ENCODE measurements at places on chromosomes 3 and 15.
A peak's percentile ranks its signal among the peaks of the same experiment; 100 is the strongest.

DNA sequence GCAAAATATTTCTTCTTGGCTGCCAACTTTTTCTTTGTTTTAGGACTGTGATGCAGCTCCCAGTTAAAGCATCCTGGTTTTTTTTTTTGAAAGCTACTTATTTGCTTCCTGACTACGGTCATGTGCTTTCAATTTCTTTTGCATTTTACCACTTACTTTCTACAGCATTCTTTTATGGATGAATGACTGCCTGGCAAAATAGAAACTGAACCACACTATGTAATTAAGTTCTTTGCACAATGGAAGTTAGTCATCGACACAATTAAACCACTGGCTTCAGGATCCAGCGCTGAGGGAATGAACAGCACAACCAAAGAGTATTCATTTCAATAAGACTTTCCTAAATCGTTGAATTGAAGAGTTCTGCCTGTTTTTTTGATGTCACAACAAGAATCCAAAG lies 82.2 kb upstream of the EPHA3 start:
- no peak for DNase-seq

GRCh38 chr3:88307666-88308065 lies 157.9 kb downstream of the C3orf38 start:
- no peak for DNase-seq

GRCh38 chr15:63553388-63553791 lies 43.8 kb upstream of the FBXL22 start:
- peak; percentile 77 for DNase-seq

DNA sequence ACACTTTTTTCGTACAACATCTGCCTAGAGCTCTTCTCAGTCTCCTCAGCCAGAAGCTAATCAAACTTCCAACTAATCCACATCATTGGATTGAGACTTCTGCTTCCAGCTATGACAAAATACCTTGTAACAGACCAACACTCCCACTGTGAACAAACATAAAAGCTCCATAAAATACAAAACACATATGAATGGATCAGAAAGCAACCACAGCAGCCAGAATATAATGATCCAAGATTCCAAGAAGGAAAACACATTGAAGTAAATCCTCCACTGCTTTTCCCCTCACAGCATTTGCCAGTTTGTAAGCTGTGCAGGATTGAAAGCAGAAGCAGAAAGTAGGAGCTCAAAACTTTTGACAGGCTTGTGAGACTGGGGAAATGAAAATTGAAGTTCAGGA lies 863.2 kb downstream of the TUSC7 start:
- DNase-seq, result no peak

DNA sequence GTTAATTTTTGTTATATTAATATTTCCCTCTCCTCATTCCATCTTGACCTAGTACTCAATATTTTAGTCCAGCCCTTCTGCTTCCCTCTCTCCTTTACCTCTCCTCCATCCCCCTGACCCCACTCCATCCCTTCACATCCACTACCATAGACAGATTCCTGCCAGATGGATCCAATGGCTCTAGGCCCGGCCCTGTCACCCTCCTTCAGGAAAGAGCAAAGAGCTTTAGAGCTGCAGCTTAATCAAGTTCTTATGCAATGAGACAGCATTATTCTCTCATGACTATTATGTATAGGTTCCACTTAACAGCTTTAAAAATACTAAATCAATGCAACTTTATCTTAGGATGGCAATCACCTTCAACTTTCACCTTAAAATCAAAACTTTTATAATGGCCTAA lies 200.7 kb upstream of the TTC14 start:
- DNase-seq, result no peak

GRCh38 chr3:130601442-130601971 lies 84.5 kb downstream of the COL6A6 start:
- DNase-seq, result no peak

GRCh38 chr3:10983219-10983916 lies 9.2 kb upstream of the SLC6A1 start:
- DNase-seq, result no peak

GRCh38 chr3:186128158-186128557 lies 19.3 kb upstream of the ETV5 start:
- no peak for DNase-seq

- no peak for DNase-seq
Observed at GRCh38 chr3:183464480-183464879, 36.1 kb upstream of the MCF2L2 start.

DNA sequence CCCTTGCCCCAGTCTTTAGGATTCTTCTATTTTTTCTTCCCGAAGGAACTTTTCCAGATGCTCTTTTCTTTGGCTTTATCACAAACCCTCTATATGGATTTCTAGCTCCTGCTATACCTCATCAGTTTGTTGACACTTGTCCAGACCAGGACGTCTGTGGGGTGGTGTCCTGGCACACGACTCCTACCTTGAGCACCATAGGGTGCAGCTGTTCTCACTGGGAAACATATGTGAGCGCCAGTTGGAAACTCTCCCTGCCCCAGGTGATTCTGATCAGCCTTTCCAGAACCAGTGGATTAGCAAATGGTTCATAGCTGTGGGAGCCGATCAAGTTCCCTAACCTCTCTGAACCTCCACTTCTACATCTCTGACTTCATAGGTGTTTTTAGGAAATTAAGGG lies 40.6 kb upstream of the USP3 start:
- no peak for DNase-seq

DNA sequence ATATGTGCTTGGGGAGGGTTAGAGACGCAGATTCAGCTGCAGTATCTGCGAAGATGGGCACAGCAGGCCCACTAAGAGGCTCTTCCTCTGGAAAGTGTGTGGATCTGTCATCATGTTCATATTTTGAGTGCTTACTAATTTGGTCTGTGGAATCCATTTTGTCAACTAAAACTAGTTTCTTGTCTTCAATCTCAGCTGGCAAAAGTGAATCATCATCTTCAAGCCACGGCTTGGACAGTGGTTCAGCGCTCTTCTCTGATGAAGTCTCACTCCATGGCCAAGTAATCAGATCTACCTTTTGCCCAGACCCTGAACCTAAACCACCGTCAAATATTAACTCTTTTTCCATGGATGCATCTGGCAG lies 76.2 kb downstream of the IMPG2 start:
- no peak for DNase-seq

DNA sequence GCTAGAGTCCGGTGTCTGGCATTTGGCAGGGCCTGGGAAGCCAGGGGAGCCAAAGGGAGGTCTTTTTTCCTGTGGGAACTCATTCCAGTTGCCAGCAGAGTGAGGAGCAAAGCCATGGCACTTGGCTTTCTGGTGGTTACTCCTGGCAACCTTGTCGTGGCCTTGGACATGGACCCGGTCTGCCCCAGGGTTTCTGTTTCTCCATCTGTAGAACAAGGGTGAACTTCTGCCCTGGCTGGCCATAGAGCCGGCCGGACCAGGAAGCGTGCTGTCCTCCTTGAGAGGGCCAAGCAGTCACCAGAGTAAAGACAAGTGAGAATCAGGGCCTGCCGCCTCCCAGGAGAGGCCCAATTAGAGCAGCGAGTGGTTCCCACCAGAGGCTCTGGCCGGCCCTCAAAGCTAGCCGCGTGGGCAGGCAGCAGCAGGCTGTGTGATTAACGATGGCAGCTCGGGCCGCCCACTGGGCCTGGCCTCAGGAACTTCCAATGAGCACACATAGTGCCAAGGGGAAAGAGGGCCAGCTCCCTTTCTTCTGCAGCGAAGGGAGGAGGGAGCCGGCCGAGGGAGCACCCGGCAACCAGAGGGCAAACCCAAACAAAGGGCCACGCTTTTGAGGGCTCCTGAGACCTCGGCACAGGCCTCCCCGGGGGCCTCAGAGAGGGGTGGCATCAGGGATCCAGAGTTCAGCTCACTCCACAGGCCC lies 29.1 kb upstream of the ELP6 start:
- DNase-seq, result no peak

- DNase-seq, result no peak
Observed at GRCh38 chr15:42080186-42080918, 14.0 kb downstream of the PLA2G4D start.

DNA sequence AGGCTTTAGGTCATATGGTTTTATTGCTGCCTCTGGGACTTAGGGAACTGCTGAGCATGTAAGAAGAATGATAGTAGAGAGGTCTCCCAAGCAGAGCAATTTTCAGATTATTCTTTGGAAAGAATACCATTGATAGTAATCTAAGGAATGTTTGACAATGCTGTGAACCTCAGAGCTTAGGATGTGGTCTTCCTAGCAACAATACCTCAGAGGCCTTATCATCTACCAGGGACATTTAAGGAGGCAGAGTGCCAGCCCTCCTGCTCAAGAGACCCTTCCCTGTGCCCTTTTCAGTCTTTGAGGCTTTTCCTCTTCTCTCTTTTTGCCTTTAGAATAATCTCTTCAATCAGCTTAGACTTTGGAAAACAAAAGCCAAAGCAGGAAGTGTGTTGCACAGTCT lies 272.1 kb downstream of the OXSM start:
- no peak for DNase-seq

DNA sequence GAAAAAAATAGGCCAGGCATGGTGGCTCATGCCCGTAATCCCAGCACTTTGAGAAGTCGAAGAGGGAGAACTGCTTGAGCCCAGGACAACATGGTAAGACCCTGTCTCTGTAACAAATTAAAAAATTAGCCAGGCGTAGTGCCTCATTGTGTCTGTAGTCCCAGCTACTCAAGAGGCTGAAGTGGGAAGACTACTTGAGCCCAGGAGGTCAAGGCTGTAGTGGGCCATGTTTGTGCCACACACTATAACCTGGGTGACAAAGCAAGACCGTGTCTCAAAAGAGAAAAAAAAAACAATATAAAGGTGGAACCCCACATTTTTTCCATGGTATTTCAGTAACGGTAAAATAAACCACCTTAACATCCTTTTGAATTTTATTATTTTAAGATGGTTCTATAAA lies 69.9 kb downstream of the DENND4A start:
- DNase-seq, result no peak

- DNase-seq, result no peak
Observed at GRCh38 chr15:93247466-93248121, 158.6 kb upstream of the RGMA start.

GRCh38 chr3:102933377-102933776 lies 498.6 kb downstream of the ZPLD1 start:
- DNase-seq, result no peak

DNA sequence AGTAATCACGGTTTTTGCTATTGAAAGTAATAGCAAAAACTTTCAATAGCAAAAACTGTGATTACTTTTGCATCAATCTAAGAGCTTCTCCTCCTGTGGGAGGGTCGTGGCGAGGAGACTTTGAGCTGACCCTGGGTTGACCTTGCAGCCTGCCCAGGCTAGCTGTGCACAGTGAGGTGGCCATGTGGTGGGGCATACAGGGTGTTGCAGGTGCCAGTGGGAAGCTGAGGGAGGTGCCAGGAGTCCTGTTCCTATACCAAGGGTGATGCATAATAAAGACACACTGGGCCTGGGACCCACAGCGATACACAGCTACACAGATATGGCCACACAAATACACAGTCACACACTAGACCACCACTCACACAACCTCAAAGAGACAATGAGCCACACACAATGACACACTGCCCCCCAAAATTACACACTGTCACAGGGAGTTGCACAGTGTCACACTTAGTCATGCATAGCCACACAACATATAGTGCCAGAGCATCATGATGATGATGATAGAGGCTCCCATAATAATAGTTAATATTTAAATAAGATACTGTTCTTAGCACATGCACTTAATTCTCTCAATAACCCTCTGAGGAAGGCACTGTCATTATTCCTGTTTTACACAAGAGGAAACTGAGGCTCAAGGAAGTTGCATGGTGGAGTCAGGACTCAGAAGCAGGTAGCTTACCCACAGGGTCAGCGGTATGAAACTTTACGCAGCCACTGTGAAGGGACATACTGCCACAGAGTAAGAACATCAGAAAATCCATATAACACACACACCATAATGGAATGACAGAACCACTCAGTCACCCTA lies 6.3 kb downstream of the PLCD1 start:
- no peak for DNase-seq

GRCh38 chr15:80591938-80592825 lies 102.9 kb upstream of the ABHD17C start:
- DNase-seq, result no peak

GRCh38 chr3:128277378-128278069 lies 124.2 kb downstream of the EEFSEC start:
- no peak for DNase-seq

DNA sequence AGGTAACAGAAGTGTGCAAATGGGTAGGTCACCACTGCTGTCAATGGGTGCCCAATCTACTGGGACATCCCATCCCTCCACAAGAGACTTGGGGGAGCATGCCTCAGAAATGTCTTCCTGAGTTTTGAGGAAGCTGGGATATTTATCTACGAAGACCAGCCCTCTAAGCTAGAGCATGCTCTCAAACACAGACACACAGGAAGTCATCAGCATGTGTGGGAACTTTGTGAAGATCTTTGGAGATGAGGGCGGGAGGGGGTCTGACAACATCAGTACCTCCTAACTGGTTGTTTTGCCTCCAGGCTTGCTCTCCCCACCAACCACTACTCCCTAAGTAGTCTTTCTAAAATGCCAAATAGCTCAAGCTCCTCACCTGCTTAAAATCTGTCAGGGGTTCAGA lies 3.5 kb upstream of the MEF2A start:
- no peak for DNase-seq

DNA sequence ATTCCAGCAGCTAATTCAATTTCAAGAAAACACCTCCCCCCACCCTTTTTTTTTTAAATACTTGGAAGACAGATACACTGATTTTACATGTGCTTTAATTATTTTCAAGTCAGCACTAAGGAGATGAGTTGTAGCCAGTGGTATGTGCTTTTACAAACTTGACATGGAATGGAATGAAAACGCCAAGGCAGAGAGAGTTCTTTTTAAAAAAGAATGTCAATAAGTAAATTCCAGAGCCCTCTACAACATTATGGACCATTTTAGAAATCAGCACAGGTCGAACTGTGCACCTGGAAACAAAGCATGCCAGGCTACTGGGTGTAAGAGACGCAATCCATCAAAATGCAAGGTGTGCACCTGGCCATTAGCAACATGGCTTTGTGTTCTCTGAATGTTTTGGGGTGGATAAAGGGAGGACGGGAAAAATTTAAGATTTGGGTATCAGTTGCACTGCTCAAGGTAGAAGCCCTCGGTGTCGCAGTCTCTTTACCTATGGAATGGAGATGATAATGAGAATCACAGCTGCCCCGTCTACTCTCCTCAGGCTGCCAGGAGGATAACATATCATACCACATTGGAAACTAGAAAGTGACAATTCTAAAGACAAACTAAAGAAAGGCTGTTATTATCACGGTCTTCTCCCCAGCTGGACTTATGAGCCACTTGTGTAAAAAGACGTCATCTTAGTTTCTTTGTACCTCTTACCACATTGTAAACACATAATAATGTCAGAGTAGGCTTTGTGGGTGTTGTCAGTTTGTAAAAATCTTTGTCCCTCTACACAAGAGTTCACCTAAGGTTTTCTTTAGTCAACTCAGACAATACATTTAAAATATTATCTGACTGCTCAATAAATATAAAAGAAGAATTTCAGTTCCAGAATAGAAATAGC lies 107.4 kb upstream of the PRICKLE2 start:
- no peak for DNase-seq

DNA sequence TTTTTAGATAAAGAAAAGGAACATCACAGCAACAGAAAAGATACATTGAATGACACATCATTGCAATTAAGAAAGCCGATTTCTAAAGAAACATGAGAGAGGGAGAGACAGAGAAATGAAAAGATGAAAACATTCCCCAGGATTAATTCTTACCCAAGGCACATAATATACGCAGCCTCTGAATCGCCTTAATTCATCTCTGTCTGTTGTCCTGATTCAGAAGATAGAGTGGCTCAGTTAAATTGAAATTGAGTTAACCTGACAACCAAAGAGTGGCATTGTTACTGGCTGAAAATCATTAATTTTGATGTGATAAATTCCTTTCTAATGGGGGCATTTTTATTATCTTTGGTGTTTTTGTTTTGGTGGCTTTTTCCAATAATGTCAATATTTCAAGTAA lies 701.9 kb downstream of the EDEM1 start:
- no peak for DNase-seq

Measured in fibroblast of the conjunctiva (primary cell).